ENCODE measurements at places on chromosomes 2 and 18.
A peak's percentile ranks its signal among the peaks of the same experiment; 100 is the strongest.

- peak; percentile 23 for DNase-seq
These were observed 794 bp upstream of the CHCHD5 start for GRCh38 chr2:112583497-112584133.

DNA sequence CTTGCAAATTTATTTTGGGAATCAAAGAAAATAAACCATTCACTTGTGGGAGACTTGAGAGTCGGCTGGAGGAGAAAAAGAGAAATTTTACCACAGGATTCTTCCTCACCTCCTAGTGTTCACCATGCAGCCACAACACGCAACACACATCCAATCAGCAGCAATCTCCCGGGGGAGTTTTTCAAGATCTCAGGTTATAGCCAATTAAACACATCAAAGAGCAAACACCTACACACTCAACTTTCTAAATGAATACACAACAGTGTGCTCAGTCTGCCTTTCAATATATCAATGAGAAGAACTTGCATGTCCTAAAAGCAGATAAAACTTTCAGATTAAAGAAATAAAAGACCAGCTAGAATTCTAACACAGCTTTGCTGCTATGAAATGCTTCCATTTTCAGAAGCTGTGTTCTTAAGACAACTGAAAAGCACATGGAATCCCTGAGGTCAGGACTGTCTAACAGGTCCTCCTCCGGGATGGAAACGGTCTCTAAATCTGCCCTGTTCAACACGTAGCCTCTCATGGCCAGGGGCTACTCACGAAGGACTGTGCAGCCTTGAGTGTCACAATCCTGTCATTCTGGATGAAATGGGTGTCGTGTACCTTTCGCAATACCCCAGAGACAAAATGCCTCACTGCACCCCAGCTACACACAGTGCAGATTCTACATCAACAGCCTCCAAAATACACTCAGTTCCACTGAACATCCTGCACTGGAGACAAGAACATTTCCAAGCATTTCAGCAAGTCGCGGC, 84.2 kb downstream of the ZNF516 start:
- DNase-seq = no peak

DNA sequence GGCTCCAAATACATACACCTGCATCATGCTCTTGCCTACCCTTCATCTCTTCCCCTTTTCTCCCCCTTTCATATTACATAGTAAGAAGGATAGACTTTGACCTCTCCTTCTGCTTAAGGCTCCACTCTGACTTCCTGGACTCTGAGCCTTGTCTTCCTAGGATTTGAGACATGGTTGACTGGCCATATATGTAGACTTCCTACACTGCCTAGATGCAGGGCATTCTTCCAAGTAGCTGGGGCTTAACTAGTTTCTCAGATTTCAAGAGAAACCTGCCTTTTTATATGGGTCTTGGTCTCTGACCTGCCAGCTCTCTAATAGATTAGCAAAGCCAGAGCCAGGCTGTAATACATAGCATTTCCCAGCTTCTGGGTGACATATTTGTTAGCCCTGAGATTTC, 35.4 kb upstream of the CYP26B1 start:
- no peak for DNase-seq

DNA sequence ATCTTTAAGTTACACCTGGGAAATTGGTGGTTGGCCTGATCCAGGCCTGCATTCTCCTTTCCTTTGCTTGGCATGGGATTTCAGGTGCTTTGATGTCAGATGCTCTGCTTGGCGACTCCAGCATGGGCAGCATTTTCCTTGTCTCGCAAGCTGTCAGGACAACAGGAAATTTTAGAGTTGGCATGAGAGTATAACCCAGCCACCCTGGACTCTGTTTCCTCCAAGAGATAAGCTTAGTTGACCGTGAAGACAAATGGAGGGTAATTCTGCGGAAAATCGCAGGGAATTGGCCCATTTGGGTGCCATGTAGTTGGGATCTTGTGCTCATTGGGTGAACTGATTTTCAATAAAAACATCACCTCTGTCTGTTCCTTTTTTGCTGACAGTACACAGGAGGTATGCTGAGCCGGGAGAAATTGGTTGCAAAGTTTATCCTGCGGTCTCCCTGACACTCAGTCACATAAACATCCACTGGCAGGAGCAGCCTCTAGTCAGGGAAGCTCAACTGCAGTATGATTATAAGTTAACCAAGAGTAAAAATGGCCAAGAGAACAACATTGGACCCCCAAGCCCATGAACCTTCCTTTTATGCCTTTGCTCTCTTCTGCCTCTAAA, 409.9 kb downstream of the SETBP1 start:
- DNase-seq = no peak

DNA sequence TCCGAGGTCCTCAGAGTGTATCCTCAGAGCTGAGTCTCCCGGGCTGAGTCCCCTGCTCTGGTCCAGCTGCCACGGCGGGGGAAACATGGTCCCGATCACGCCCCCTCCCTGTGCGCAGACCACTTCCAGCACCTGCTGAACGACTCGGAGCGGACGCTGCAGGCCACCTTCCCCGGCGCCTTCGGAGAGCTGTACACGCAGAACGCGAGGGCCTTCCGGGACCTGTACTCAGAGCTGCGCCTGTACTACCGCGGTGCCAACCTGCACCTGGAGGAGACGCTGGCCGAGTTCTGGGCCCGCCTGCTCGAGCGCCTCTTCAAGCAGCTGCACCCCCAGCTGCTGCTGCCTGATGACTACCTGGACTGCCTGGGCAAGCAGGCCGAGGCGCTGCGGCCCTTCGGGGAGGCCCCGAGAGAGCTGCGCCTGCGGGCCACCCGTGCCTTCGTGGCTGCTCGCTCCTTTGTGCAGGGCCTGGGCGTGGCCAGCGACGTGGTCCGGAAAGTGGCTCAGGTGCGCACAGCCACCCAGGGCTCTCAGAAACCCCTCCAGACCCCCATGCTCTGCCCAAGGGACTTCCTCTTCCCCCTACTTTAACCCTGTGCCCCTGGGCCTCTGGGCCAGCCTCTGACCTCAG, 26.7 kb downstream of the GPC1 start:
- DNase-seq = no peak

DNA sequence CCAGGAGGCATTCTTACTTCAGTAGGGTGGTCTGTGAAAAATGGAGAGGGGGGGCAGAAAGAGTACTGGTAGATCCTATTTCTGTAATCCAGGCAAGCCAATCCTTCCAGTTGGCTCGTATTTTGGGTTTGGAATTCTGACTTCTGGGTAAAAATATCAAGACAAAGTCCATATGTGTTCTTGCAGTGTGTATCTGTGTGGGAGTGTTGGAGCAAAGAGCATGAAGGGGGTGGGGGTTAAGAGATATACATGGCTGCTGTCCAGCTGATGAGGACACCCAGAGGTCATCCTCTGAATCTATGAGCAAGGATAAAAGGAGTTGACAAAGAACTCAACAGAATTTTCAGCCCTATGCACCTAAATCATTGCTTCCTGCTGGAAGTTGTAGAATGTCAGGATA, 375.8 kb upstream of the PIK3C3 start:
- DNase-seq = no peak

- no peak for DNase-seq
These were observed 289.2 kb upstream of the SLC39A10 start for GRCh38 chr2:195367809-195368208.

DNA sequence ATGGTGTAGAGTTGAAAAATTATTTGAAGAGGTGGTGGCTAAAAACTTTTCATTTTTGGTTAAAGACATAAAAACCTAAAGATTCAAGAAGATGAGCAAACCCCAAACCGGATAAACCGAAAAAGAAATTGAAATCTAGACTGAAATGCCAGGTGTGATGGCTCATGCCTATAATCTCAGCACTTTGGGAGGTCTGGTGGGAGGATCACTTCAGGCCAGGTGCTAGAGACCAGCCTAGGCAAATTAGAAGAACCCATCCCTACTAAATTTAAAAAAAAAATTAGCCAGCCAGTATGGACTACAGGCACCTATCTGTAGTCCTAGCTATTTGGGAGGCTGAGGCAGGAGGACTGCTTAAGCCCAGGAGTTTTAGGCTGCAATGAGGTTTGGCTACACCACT, 126.9 kb downstream of the BAZ2B start:
- no peak for DNase-seq

DNA sequence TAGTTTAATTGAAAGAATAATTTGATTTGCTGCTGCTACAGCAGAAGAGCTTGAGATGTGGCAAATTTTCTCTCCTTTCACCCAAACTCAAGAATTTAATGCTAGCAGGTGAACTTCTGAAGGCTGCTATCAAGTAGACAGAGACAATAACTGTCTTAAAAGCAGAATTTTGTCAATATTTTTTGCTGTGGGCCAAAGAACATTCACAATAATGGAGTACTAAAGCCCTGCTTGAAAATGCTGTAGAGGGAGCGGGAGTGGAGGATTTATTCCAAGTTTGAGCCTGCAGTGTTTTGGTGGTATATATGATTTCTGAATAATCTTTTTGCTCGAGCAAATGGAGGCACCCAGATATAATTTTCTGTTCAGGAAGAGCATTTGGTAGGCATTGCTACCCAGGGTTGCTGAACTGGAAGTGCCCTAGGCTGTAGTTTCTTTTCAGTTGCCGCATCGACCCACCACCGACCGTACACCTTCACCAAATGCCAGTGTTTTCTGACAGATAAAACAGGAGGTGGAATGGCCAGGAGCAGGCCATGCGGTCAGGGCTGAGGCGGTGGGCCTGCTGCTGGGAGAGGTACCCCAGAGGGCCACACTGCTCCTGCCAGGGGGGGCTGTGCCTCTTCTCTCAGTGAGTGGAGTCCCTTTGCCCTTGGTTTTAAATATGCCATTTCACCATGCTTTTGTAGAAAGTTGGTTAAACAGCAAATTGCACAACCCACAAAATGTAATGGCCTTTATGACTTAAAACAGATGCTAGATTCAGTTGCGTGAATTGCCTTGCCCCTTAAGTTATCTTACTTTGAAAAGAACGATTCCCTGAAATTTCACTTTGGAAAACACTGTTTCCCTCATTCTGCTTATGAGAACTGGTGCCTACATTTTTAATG, 36.4 kb downstream of the TSHZ1 start:
- DNase-seq = no peak

DNA sequence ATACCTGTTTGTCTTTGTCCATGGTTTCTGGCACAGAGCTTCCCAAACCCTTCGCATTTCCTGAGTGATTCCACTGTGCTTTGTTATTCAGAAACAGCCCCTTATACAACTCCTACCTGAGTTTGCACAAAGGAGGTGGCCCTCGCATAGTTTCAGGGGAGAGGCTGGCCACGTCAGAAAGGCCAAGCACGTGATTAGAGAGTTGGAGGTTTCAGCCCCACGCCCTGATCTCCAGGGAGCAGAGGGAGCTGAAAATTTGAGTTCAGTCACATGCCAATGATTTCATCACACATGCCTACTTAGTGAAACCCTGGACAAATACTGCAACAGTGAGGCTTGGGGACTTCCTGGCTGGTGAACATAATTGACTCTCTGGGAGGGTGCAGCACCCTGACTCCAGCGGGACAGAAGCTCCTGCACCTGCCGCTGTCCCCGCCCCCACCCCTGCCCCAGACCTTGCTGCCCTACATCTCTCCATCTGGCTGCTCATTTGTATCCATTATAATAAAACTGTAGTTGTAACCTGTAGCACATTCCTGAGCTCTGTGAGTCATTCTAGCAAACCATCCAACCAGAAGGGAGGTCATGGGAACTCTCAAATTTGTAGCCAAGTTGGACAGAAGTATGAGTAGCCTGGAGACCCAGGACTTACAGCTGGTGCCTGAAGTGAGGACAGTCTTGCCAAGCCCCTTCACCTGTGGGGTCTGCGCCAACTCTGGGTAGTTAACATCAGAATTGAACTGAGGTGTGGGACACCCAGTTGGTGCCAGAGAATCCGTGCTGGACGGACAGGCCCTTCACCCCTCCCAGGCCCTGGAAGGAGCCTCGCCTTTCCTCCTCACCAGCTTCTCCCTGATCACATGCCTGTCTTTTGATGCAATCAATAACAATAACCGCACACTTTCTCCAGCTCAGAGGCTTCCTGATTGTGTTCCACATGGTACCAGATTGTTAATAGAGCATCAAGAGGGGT, 224.3 kb downstream of the ANAPC1 start:
- no peak for DNase-seq

Data from CD4-positive, alpha-beta T cell treated with Interferon alpha-2 for 1 hour (primary cell).